ENCODE measurements at places on chromosomes 1 and 21.

GRCh38 chr21:16418226-16418625, 688.4 kb downstream of the USP25 start:
- no peak for DNase-seq

- no peak for DNase-seq
Measured at GRCh38 chr1:41977326-41977725, 58.6 kb upstream of the HIVEP3 start.

- DNase-seq: no peak
Measured at GRCh38 chr1:199529324-199529723, 498.2 kb upstream of the NR5A2 start.

DNA sequence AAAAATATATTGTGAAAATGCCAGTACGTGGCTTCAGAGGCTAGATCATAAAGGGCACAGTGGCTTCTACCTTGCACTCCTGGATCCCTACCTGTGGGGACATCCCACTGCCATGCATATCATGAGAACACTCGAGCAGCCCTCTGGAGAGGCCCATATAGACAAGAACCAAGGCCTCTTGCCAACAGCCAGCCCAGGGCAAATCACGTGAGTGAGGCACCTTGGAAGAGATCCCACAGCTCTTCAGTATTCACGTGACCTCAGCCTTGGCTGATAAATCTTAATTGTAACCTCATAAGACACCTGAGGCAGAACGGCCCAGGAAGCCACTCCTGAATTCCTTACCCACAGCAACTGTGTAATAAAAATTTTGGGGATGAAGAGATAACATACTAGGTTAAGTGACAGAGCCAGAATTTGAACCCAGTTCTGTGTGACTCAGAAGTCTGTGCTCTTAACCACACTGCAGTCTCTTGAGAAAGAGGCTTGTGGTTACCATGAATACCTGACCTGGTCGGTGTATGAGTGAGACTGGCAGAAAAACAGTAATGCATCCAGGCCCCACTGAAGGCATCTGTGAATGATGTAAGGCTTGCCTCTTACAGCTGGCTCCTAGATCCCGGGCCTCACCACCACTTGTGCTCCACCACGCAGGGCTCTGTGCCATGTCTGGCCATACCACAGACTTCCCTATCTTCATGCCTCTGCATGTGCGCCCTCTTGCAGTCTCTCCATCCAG, 6.9 kb upstream of the A3GALT2 start:
- DNase-seq: no peak

- DNase-seq: no peak
Measured at GRCh38 chr1:51175278-51175677, 60.8 kb upstream of the RNF11 start.

GRCh38 chr1:56970280-56970679, 4.5 kb upstream of the C8B start:
- no peak for DNase-seq

- DNase-seq: peak; percentile 96
Measured at GRCh38 chr1:23790696-23791515, at the start of gene LYPLA2. Gene LYPLA2 (plus strand): TSS chr1:23791145. CDS start chr1:23792683, 1,538 bp downstream.

DNA sequence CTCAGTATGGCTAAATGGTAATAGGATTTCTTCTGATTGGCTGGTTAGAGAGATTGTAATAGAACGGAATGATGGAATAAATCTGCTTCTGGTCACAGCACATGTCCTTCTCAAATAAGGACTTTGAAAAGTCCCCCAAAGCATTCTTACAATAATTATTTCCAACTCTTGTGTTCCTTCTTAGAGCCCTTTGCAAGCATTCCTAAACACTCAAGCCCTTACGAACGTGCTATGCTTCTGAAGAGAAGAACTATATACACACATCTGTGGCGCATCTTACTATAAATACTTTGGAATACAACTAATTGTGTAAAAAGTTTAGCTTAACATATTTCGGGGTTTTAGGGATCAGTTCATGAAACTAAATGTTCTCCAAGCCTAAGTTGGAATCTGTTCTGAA, 25.6 kb downstream of the CLIC4 start:
- no peak for DNase-seq

DNA sequence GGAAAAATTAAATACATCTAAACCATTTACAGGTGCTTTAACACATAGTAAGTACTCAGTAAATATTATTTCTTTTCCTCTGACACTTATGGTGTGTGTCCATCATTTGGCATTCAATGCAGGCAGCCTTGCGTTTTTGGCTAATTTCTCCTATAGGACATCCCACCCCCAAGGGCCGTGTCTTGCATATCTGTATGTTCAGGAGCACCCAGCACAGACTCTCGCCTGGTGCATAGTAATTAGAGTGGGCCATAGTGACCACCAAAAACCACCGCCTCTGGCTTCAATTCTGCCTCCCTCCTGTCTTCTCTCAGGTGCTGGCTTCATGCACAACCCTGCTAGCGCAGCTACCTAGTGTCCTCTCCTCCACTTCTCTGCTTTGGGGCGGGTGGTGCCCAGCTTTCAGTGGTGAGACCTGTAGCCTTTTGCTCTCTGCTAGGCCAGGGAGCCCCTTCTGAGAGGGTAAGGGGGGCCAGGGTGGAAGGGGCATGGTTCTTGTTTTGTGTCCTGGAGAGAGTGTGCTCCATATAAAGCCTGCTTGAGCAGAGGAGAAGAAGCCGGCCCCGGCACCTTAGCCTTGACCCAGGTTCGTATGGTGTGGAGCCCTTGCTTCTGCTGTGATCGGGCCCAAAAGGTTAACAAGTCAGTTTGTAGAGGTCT, 33.4 kb downstream of the BATF3 start:
- DNase-seq: no peak

GRCh38 chr1:96416111-96416595, 305.4 kb upstream of the PTBP2 start:
- DNase-seq: no peak

- no peak for DNase-seq
Measured at GRCh38 chr1:93579891-93580290, 101.7 kb downstream of the BCAR3 start.

GRCh38 chr1:235864469-235864868, 2.2 kb downstream of the LYST start:
- no peak for DNase-seq

DNA sequence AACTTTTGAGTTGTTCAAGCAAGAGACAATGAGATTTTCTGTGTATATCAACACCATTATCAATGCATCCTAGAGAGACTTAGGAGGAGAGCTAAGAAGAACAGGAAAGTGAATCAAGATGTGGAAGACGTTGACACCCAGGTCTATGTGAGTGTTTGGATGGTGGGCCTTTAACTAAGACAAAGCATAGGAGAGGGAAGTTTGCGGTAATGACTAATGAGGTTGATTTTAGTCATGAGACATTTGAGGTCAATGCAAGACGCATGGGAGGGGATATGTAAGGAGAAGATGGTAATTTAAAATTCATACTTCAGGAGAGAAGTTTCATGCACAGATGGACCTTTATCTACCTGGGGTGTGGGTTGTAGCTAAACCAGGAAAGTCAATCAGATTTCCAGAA, 269.6 kb downstream of the VAV3 start:
- DNase-seq: no peak

GRCh38 chr21:35716876-35717565, 343.3 kb downstream of the SETD4 start:
- DNase-seq: no peak

DNA sequence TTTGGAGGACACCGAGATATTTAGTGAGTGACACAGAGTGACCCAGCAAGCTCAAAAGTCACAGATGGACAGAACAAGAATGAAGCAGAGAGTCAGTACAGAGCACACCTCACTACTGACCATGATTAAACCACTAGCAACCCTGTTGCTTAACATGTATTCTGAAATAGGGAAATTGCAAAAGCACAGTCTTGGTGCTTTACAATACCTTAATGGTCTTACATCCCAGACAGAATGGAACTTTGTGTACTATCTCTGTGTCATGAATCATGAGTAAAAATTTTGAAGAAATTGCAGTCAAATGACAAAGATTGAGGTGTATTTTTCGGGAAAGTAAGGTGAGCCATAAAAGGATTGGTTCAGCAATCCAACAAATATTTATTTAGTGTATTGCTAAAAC, 2.7 kb upstream of the SAMSN1 start:
- no peak for DNase-seq

GRCh38 chr1:68384872-68385411, 64.8 kb downstream of the RPE65 start:
- no peak for DNase-seq

DNA sequence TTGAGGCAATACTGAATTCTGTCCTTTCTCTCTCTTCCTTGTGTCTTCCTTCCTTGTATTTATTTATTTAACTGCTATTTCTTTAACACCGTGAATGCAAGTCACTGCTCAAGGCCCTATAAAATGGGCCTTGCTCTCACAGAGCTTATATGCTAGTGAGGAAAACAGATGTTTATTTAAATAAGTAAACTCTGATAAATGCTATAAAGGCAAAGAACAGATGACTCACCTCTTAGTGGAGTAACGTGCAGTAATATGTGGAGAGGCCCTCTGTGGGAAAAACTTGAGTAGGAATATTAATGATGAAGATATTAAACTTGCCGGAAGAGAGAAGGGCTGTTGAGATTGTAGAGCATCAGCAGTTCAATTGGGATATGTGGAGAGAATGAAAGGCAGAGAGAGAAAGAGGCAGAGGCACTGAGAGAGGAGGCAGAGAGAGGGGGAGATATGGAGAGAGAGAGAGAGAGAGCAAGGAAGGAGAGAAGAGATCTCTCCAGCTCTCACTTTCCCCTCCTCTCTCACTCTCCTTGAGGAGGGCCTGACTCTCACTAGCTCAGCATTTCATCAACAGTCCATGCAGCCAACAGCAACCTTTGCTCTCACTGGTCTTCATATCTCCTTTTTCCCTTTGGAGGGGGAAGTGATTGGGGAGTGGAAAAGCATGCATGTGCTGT, 322.2 kb downstream of the LMX1A start:
- no peak for DNase-seq

DNA sequence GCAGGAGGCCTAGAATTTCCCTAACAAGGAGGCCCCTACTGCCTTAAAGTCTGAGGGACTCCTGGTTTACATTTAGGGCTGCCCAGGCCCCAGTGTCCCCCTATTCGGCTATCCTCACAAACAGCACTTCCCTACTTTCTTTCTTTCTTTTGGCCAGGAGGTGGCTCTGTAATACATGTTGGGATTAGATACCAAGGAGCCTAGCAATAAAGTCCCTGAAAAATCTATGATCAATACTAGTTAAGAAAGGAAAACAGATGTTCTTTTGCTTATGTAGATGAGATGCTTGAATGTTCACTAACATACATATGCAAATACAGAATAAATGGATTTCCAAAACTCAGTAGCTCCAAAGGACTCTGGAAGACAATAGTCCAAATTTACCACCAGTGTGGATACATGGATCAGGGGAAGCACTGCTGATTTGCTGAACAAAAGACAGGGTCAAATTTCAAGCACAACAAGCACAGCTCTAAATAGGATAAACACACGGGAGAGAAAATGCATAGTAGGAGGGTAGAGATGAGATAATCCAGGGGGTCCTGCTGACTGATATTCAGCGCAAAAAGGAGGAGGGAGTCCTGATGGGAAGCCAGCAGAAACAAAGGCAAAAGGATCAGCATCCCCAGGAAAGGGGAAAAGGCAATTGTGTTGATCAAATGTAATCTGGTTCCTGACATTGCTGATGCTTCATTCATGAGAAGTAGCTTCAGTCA, 240.0 kb downstream of the NUF2 start:
- DNase-seq: no peak

GRCh38 chr1:9848022-9848421, 24.3 kb upstream of the CLSTN1 start:
- DNase-seq: no peak

- DNase-seq: no peak
Measured at GRCh38 chr1:147264158-147264768, 21.8 kb downstream of the CHD1L start.

DNA sequence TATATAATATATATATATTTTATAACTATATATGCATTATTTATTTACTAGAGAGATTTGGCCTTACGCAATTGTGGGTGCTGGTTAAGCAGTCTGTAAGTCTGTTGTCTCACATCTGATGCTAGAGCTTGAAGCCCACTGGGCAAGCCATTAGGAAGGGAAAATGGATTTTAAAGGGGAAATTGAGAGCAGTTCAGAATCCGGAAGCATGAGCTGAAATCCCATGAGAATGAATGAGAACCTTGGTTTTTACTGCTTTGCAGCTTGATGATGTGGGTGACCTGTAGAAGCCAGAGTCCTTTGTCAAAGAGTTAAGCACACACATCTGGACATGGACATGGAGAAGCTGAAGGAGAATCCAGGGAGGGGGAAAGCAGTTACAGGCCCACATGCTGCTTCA, 220.8 kb upstream of the DAB1 start:
- DNase-seq: no peak

- no peak for DNase-seq
Measured at GRCh38 chr1:55320891-55321290, 105.7 kb upstream of the USP24 start.

GRCh38 chr1:190274721-190275120, 202.9 kb downstream of the BRINP3 start:
- no peak for DNase-seq

- DNase-seq: no peak
Measured at GRCh38 chr1:108669679-108670078, 8.8 kb upstream of the HENMT1 start.

DNA sequence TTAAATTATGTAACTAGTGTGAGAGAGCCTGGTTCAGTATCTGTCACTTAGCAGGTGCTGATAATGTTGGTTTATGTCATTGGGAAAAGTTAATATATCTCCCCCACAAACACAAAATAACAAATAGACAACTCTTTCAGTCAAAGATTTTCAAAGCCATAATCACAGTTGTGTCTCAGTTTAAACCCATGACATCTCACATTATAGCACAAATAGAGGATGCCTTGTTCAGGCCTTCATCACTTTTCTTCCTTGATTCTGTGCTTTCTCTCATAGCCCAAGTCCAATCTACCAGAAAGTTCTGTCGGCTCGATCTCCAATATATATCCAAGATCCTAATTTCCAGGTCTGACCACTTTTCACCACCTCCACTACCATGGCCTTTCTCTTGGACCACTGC, 6.2 kb upstream of the EPS15 start:
- DNase-seq: no peak

DNA sequence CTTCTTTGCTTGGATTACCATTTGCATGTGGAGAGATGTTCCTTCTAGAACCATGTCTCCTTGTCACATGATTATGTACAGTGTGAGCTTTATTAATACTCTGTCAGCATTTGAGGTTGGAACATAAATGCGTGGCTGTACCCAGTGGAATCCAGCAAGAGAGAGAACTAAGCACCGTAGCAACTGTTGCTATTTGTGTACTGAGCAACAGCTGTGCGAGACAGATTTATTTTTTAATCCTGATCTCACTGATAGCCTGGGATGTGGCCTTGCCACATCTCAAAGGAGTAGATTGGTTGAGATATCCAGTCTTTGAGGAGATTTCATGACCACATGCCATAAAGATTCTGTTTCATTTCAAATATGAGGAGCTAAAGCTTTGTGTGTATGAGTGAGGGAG, 43.4 kb downstream of the KIF1B start:
- DNase-seq: no peak

DNA sequence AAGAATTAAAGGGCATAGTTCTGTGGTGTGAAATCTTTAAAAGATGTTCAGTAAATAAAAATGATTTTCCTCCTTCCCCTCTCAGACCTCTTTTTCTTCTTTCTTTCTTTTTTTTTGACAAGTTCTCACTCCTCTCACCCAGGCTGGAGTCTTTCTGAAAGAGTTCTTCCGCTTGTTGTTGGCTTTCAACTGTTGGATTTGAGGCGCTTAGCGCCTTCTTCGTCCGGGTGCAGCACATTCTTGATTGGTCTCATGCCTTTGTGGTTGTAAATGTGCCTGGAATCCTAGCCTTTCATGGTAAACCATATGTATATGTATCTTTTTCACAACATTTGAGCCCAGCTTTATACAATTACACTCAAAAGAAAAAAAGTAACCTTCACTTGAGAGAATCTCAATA, 980 bp upstream of the METTL18 start:
- no peak for DNase-seq
